NCI-H1930 (cell line): ENCODE measurements at places on chromosomes 3 and 15.

- no peak for DNase-seq
Observed at GRCh38 chr3:198079771-198080520, 119.9 kb downstream of the LMLN start.

GRCh38 chr15:42193383-42193782, 14.7 kb downstream of the VPS39 start:
- DNase-seq = no peak

DNA sequence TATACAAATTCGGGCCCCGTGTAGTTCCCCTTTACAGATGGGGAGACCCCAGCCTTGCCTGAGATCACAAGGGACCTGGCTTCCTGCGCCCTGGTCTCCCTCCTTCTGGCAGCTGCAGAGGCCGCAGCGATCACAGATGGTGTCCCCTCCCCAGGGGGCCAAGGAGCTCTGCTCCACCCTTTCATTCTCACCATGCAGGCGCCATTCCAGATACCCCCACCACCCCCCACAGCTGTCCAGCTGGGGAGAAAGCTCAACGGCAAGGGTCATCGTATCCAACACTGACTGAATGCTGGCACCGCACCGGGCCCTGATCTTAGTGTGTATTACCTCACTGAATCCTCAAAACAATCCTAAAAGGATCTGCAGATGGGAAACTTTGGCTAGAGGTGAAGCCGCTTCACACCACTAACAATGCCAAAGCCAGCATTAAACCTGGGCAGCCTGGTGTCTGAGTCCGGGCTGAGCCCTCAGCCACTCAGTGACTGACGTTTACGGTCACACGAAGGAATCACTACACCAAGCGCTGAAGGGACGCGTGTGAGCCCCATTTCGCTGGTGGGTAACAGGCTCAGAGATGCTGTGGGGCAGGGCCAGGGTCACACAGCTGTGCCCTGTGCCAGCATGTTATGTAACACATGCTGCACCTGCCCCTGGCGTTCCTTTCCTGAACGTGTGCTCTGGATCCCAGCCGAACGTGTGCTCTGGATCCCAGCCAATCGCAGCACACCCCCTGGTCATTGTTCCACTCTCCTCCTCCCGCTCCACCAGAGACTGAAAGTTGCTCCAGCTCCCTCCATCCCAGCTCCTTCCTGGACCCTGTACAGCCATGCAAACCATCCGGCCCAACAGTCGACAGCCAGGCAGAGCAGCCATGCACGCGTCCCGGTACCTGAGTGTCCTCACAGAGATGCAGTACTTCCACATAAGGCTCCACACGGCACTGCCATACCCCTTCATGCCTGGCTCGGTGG, 51.8 kb downstream of the IQSEC1 start:
- no peak for DNase-seq

DNA sequence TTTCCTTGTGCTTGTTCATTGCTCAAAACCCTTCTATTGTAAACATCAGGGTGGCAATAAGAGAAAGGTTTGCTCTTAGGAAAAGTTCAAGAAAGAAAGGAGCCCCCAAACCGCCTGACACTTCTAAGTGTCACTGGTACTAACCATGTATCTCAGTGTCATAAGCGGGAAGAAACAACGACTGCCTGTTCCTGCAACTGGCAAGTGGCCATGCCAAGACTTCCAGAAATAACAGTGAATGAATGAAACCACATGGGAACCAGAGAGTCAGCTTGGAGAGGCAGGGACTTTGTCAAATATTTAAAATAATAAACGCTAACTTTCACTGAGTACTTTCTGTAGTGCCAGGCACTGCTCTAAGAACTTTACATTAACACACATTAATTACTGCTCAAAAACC, 1.1 kb downstream of the PLSCR2 start:
- DNase-seq = no peak

DNA sequence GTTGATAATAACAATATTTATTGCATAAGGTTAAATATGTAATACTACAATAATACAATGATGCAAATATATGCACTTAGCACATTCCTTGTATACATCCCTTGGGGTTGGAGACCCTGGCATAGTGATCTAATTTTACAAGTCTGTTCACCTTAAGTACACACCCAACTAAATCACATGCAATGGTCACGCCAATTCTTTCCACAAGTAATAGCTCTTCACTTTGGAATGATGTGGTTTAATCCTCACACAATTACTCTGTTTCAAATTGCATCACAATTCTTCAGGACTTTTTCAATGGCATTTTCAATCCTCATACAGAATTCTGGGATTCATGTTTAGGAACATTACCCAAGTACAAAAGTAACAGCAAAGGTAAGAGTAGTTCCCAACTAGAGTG, 27.3 kb upstream of the SPRED1 start:
- DNase-seq = no peak

DNA sequence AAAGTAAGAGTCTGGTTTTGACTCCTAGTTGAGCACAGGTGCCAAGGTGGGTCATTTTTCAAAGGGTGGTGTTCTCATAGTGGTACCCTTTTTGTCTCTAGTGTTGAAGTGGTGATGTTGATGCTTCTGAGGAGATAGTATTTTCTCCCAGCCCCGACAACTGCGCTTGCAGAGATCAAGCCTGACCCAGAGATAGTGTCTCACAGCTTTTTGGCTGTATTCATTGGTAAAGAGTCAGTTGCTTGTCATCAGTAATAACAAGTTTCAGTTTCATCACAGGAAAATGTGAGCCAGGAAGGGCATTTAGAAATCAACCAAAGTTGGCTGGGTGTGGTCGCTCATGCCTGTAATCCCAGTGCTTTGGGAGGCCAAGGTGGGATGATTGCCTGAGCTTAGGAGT, 139.3 kb downstream of the NFKBIZ start:
- DNase-seq = no peak

GRCh38 chr3:117400303-117400702, 690.7 kb downstream of the TUSC7 start:
- no peak for DNase-seq

GRCh38 chr3:14889943-14890342, 57.4 kb upstream of the NR2C2 start:
- DNase-seq = no peak

DNA sequence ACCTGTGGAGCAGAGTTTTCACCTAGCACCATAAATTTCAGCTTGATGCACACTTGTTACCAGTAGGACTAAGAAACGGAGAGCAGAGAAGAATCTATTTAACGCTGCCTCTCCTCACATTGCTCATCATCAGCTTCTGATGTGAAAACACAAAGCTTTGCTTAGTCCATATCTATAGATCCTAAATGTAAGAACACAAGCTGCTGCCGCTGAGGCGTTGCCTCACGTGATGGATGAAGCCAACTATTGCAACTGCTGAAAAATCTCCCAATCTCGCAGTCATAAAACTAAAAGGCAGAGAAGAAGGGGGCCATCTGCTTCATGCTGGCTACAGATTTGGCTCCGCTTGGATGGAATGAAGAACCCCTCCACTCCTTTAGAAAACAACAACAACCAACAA, 42.7 kb downstream of the CADPS start:
- DNase-seq = no peak

DNA sequence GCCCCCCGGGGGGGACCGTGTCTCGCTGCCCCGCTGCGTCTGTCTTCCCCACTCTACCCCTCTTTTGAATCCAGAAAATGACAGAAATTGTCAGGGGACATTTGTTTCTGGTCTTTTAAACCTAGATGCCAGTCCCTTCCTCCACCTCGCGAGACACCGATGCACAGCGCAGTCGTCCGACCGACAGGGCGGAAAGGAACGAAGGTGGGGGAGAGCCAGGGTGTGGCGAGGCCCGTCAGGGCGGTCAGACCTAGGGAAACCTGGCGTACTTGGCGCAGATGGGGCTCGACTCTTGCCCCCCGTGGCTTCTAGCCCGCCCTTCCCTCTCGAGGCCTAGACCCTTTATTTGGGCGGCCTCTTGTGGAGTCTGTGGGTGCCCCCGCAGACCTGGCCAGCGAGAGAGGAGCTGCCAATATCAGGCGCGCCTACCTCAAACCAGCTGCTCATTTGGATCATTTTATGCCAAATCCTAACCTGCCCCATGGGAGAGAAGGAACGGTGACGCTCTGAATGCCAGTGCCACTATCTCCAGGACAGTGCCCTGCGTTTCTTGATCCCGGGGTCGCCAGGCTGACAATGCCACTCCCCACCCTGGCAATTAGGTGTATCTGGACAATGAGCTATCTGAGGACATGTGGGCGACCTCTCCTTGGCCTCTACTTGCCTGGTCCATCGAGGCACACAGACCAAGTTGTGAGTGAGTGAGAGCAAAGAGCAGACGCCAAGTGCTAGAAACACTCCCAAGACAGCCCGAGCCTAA, 500 bp upstream of the RAB6B start:
- DNase-seq = no peak

DNA sequence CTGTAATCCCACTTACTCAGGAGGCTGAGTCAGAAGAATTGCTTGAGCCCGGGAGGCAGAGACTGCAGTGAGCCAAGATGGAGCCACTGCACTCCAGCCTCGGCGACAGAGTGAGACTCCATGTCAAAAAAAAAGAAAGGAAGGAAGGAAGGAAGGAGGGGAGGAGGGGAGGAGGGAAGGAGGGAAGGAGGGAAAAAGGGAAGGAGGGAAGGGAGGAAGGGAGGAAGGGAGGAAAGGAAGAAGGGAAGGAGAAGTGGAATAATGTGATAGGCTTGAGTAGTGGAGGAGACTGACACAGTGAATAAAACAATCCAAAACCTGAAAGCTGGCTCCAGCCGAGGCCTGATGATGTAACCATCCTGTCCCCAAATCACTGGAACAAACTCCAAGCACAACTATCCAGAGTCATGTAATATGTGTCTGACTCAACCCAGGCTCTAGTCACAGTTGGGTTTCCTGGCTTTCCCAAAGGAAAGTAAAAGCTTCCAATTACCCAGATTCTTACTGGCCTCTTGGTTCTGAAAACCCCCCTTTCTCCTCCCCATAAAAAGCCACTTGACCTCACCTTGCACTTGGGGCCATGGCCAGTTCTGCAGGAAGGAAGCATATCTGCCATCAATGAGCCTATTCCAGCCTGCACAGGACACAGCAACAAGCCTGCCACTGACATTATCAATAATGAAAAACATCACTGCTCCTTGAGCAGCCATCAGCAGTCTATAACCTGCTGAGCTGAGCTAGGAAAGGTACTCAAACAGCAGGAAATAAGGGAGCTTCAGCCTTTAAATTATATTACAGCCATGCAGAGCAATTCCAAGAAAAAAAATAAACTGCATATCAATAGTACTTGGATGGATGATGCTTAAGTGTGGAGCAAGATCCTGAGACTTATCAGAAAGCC, 48.3 kb downstream of the MB21D2 start:
- DNase-seq = no peak

DNA sequence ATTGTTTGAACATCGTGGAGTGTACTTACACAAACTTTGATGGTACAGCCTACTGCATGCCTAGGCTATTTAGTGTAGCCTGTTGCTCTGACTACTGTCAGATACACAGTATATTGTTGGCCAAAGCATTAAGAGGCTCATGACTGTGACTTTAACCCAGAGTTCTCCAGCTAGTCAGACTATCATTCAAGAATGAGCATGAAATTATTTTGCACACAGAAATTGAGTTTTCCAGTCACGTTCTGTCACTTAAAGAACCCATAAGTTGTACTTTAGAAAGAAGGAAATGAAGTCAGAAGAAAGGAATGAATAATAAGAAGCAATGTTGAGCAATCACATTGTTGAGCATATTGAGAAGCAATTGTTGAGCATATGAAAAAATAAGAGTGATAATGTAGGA, 37.6 kb upstream of the SLC22A13 start:
- no peak for DNase-seq

GRCh38 chr3:66717806-66718205, 217.0 kb upstream of the LRIG1 start:
- no peak for DNase-seq

DNA sequence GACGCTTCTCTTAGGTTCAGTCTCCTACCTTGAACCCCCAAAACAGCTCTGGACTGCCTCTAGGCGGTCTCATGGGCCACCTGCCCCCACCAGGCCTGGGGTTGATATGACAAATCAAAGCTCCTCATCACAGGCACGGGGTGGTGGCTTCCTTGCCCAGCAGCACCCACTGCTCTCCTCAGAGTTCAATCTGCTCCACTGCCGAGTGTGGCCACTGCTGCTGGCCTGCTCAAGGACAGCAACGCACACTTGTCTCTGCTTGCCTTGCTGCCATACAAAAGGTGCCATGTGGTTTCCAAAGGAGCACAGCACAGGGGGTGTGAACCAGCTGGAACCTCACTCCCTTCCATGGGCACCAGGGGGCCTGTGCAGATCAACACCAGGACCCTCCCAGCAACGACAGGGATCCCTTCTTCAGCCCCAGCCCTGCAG, 10.2 kb downstream of the KBTBD13 start:
- DNase-seq = no peak

GRCh38 chr3:16886303-16886683, 1.5 kb downstream of the PLCL2 start:
- DNase-seq = no peak

DNA sequence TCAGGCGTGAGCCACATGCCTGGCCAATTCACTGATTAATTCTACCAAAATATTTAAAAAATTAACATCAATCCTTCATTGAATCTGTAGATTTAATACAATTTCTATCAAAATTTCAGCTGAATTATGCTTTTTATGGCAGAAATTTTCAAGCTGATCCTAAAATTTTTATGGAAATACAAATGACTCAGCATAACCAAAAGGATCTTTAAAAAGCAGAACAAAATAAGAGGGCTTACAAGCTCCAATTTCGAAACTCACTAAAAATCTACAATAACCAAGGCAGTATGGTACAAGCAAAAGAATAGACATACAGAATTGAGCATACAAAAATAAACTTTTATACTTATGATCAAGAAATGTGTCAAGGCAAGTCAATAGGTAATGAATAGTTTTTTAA, 180.4 kb upstream of the CTNNB1 start:
- no peak for DNase-seq

DNA sequence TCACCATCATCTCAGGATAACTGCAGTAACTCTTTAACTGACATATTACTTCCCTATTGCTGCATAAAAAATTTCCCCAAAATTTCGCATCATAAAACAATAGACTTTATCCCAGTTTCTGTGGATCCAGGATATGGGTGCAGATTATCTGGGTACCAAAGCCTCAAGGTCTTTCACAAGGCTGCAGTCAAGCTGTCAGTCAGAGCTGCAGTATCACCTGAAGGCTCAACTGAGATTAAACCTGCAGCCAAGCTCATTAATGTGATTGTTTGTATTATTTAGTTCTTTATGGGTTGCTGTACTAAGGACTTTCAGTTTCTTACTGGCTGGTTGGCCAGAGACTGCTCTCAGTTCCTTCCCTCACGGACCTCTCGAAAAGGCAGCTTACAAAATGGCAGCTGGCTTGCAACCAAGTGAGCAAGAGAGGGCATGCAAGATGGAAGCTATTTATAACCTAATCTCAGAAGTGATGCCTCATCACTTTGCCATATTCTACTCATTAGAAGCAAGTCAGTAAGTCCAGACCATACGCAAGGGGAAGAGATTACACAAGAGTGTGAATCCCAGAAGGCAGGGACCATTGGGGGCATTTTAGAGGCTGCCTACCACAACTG, 54.9 kb downstream of the DCUN1D1 start:
- no peak for DNase-seq

GRCh38 chr15:67999320-68000100, 54.6 kb upstream of the PIAS1 start:
- no peak for DNase-seq

DNA sequence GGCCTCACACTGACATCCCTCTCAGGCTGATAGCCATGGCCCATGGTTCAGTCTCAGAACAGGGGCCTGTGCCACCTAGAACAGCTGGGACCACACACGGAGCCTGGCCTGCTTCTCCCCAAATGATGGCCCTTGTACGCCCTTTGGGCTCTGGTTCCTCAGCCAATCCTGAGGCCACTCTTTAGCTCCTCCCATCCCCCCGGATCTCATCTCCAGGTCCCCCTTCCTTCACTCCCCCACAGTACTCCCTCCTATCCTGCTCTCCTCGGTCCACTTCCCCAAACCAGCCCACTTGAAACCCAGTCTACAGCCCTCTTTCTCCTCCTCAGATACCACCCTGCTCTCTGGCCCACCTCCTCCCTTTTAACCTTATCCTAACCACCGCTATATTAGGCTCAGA, 17.8 kb upstream of the ZFYVE19 start:
- DNase-seq = no peak
